ENCODE measurements at places on chromosomes 7 and 10.

DNA sequence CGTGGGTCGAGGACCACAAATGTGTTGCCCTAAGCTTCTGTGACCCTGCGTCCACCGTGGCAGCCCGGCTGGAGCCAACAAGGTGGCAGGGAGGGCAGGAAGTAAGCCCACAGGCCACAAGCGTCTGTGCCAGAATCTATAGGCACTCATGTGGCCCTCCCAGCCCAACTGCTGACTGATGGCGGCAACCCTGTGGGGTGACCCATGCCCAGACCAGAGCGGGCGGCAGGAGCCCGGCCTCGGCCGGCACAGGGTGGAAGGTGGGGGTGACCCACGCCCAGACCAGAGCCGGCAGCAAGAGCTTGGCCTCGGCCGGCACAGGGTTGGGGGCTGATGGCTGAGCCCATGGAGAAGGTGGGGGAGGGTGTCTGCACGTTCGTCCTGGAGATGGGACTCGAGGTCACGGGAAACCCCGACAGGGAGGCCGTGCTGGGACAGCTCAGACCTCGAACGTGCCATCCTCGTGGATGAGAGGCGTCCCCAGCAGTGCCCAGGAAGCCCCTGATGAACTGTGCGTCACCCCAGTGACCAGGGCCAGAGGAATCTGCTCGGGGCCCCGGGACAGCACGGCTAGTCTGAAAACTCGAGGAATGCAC, 181.0 kb downstream of the ELFN1 start:
- DNase-seq, result no peak

DNA sequence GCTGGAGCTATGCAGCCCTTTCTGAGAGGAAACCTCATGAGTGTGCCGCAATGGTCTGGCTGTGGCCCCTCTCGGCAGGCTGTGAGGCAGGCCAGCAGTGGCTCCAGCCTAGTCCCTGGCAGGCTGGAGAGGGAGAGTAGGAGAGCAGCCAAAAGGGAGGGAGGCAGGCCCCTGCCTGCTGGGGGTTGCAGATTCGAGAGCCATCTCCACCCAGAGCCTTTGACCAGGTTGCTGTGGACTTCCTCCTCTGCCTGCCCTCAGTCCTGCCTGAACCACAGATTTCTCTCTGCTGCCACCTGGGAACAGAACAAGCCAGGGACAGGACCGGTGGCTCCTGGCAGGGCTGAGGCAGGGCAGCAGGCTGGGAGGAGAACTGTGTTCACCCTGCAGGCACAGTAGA, 13.9 kb downstream of the PAX2 start:
- no peak for DNase-seq

DNA sequence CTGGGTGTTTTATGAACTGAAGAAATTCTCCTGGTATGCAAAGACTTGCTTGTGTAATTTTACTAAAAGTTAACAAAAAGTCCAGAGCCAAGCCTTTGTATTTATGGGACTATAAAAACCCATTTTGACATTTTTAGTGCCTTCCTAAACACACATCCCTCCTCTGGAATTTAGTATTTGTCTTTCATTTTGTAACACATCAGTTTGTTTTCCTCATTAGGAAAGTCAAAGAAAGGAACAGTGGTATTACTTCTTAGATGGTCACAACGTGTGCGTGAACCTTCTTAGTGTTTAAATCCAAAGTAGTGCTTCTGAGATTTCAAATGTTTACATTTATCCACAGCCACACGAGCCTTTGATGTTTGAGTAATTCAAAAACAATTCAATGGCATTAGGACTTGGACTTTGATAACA, 103.2 kb upstream of the TMEM106B start:
- DNase-seq, result no peak

- DNase-seq, result no peak
These were observed 422.7 kb downstream of the ARL4A start for GRCh38 chr7:13110107-13110506.

GRCh38 chr7:47573758-47574481, 8.0 kb downstream of the TNS3 start:
- DNase-seq, result no peak

DNA sequence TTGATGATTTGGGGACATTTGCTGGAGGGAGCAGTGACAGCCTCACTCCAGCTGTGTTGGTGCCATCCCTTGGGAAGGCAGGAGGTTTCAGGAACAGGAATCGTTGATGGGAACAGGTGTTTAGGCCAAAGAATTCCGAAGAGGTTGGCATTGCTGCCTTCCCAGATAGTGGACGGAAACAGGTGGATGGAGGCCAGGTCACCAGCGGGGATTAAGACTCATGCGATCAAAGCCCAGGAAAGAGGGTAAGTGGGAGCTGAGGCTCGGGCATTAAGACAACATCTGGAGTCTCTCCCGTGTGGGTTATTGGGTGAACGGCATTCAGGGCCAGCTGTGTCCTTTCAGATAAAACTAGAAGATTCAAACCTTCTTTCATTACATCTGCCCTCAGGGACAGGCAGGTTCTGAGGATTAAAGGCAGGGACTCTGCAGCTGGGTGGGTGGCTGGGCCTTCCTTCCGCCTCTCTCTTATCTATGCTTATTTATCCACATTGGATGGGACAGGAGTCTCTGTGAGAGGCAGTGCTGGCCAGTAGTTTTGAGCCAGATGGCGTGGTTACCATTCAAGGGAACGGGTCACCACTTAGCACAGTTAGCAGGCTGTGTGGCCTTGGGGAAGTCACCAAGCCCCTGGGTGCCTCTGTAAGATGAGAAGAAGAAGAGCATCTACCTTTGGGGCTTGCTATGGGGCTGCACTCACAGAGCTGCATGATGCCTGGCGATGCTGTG, 67.6 kb downstream of the INSIG1 start:
- no peak for DNase-seq

- no peak for DNase-seq
These were observed 53.3 kb upstream of the SAMD8 start for GRCh38 chr10:75058161-75058560.

DNA sequence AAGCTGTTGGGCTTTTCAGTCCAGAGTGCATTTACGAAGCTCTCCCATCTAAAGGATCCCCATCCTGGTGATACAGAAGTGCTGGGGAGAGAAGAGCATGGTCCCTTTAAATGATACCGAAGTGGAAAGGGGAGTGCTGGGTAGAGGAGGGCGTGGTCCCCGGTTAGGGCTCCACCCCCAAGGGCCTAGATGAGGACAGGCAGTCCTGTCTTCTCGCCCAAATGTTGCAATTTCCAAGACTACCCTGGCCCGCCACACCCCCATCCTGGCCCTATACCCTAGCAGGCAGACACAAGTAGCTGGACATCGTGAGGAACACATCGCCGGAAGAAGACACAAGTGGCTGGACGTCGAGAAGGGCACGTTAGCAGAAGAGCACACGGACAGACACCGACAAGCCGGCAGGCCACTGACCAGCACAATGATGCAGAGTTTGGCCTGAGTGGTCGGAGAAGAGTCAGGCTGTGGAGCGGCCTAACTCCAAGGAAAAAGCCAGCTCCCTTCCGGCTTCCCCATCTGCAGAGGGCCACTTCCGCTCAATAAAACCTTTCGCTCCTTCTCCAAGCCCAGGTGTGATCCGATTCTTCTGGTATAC, 439.5 kb upstream of the NRP1 start:
- DNase-seq, result no peak

GRCh38 chr10:7302930-7303557, 107.8 kb downstream of the SFMBT2 start:
- no peak for DNase-seq

- no peak for DNase-seq
These were observed 103.1 kb downstream of the SEMA3C start for GRCh38 chr7:80815733-80816132.

DNA sequence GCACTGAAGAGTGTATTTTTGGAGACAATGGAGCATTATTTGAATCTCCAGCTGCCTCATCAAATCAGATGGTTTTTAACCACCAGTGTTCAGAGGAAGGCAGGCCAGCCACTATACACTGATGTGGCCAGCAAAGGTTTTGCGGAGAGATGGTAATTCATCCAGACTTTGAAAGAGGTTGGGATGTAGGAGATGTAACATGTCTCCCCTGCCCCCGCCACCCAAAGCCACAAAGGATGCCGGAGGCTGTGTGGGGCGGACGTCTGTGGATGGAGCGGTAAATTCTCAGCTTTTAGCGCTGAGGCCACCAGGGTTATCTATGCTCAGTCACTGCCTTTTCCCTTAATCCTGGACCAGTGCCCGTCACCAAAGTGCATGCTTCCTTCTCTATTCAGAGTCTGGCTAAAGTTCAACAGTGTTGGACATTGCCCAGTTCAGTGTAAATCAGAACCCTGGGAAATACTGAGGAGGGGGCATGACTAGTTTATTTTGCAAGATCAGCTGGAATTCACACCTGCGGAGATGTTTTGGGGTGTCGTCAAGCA, 3.7 kb upstream of the TRIP6 start:
- no peak for DNase-seq
